ENCODE measurements at places on chromosomes 12 and 14.

GRCh38 chr12:56338308-56339157 lies at the start of gene IL23A:
IL23A (plus strand) TSS chr12:56338884; CDS start chr12:56339045, 161 bp downstream.
- DNase-seq, result peak; percentile 89

- DNase-seq, result no peak
These were observed 11.5 kb downstream of the CBLN3 start for GRCh38 chr14:24417832-24418491.

DNA sequence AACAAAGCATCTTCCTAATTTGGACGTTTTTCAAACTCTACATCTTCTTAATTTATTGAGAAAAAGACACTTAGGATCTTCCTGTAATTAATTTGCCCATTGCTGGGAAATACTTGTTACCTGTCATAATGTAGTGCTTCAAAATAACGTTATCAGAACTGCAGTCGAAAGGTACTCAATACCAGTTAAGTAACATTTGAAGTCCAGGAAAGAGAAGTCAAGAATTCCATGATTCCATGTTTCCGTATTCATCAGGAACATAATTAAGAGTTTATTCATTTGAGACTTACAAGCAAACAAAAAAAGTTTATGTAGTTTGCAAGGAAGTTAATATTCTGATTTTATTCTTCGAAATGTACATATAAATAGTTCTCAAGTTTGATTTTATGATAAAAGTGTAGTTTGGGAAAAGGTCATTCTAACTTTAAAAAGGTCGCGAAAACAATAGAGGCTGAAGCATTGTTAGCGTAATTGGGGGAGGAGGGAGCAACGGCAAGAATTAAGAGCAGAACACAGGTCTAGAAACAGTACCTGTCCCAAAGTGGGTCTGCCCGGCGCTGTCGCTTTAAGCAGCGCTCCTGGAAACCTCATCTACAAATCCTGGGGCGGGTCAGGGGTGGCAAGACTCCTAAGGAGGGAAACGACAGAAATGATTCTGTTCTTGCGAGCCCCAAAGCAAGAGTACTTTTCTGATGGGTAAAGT lies 1.2 kb upstream of the KCNMB4 start:
- no peak for DNase-seq

DNA sequence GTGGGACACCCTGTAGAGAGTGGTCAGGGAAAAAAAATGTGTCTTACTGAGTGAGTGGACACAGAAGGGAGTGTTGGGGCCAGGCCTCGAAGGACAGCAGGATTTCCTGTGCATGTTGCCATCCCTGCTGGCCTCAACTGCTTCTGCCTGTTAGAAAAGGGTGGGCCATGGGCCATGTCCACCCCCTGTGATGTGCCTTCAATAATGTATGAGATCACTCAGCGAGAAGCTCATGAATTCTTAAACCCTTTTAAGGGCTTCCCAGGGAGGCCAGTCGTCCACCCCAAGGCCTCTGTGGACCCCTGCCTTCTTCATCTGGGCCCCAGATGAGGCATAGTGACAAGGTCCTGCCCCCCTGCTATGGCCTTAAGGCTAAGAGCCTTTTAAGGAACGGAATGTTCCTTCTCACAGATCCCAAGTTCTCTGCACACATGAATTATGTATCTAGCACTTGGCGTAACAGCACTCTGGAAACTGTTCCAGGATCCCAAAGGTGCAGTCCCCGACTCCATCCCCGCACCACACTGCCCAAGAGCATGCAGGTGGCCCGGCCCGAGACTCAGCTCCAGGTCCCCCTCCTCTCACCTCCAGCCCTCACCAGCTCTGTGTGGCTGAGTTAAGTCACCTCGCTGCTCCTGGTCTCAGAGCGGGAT lies 8.9 kb upstream of the C14orf132 start:
- DNase-seq, result no peak

GRCh38 chr12:98123021-98123461 lies 392.3 kb upstream of the TMPO start:
- no peak for DNase-seq

DNA sequence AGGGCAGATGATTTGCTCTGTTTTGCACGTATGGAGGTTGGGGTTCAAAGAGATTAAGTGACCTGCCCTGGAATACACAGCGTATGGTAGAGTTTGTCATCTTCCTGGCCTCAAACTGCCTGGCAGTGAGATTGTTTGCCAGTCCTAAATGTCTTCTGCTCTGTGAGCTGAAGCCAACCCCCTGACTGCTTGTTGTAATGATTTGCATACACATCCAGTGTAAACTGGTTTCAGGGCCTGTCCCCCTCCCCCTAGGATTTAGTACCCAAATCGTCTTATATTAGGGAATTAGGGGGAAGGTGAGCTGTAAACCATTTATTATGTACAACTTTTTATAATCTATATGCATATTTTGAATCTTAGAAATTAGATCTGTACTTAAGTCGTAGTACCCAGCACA lies 38.4 kb downstream of the AKAP3 start:
- no peak for DNase-seq

DNA sequence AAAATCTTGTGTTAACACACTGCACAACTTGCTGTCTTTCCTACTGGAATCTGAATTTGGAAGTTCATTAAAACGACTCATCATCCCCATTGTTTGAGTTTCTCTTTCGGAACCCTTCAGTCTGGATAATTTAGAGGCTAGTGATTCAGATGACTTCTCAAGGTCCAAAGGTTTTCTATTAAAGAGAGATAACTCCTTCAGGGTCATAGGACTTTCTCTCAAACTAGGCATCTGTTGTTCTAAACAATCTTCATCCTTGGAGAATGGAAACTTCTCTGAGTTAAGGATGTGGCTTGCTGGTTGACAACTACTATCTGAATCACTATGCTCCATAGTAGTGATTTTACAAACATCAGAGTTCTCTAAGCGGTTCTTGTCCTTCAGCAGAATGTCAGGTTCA lies 4.4 kb downstream of the MLH3 start:
- no peak for DNase-seq

GRCh38 chr12:14803830-14804160 lies 325 bp downstream of the C12orf60 start:
- DNase-seq, result no peak

DNA sequence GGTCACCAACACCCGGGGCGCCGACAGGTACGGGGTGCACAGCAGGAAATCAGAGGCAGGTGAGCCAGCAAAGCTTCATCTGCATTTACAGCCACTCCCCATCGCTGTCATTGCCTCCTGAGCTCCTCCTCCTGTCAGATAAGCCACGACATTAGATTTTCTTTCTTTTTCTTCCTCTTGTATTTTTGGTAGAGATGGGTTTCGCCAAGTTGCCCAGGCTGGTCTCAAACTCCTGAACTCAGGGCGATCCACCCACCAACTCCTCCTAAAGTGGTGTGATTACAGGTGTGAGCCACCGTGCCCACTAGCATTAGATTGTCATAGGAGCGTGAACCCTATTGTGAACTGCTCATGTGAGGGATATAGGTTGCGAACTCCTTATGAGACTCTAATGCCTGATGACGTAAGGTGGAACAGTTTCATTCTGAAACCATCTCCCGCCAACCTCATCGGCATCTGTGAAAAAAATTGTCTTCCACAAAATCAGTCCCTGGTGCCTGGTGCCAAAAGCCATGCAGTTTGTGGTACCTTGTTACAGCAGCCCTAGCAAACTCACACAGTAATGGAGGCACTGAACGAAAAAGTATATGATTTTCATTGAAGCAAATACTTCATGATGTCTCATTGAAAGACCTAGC lies 1.5 kb downstream of the STYK1 start:
- no peak for DNase-seq

GRCh38 chr14:76716285-76716684 lies 45.0 kb upstream of the VASH1 start:
- no peak for DNase-seq

- no peak for DNase-seq
These were observed 9.9 kb downstream of the AMDHD1 start for GRCh38 chr12:95953000-95953399.

GRCh38 chr14:69708586-69709560 lies 58.1 kb upstream of the SRSF5 start:
- no peak for DNase-seq

- DNase-seq, result no peak
These were observed 30.3 kb downstream of the EEA1 start for GRCh38 chr12:92898755-92899154.

DNA sequence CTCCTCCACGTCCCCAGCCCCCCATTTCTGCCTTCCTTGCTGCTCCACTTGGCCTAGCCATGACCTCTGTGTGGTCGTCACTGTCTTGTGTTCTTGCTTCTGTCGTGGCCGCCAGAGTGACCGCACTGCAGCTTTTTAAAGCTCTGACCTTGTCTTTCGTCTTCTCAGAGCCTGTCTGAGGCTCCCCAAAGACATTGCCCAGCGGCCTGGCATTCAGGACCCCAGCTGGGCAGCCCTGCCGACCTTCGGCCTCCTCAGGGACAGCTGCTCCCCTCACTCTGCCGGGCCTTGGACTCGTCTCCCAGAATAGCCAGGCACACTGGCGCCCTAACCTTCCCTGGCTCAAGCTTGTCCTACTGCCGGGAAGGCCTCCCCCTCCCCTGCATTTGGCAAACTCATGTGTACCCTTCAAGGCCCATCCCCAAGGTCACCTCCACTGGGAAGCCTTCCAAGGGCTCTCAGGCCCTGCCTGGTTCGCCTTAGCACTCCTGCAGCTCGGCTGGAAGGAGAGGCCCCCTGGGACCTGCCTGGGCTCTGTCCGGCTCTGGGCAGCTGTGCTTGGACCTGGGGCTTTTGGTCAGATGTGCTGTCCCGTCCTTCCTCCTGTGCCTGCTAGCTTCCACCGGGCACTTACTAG lies 15.7 kb upstream of the DLK1 start:
- no peak for DNase-seq

- no peak for DNase-seq
These were observed 433.9 kb downstream of the PCNX1 start for GRCh38 chr14:71341156-71341555.

DNA sequence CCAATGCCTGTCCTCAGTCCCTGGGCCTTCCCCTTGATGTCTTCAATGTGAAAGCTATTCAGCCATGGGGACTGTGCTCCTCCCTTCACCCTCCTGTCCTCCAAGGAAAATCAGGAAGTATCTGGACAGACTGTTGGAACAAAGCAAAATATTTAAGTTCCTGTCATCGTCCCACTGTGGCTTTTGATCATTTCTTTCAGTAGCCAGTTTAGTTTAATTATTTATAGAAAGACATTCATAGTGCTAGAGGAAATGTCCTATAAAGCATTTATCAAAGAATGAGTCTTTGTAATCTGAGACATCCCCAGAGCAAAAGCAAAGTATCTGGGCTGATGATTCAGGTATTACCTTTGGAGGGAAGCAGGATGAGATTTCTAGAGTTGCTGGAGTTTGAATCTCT lies 254.1 kb downstream of the NRXN3 start:
- DNase-seq, result no peak

DNA sequence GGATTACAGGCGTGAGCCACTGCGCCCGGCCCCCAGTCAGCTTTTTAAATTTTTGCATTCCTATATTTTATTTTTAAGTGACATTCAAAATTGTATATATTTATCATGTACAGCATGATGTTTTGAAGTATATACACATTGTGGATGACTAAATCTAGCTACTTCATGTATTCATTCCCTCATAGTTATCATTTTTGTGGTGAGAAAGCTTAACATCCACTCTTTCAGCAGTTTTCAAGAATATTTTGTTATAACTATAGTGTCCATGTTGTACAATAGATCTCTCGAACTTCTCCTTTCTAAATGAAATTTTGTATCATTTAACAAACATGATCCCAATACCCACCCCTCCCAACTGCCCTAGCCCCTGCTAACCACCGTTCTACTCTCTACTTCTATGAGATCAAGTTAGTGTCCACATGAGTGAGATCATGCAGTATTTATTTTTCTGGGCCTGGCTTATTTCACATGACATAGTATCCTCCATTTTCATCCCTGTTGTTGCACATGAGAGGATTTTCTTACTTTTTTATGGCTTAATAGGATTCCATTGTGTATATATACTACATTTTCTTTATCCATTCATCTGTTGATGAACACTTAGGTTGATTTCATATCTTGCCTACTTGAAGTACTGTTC lies 8.8 kb upstream of the HEBP1 start:
- DNase-seq, result no peak

- no peak for DNase-seq
These were observed 270.7 kb downstream of the ALG10 start for GRCh38 chr12:34292736-34293625.

DNA sequence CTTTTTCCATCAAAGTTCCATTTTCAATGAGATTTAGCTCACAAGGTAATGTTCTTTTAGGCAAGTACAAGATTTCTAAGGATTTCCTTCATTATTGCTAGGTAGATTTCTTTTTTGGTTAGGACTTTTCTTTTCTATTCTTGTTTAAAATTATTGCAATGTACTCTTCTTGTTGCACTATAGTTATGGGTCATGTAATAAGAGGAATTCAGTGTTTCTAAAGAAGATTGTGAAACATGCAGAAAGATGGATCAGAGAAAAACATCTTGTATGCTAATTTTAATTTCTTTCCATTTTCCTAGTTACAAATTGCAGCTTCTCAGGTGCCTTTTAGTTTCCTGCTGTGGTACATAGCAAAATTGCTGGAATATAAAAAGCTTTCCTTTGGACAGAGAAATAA lies 56.1 kb downstream of the BTG1 start:
- no peak for DNase-seq

DNA sequence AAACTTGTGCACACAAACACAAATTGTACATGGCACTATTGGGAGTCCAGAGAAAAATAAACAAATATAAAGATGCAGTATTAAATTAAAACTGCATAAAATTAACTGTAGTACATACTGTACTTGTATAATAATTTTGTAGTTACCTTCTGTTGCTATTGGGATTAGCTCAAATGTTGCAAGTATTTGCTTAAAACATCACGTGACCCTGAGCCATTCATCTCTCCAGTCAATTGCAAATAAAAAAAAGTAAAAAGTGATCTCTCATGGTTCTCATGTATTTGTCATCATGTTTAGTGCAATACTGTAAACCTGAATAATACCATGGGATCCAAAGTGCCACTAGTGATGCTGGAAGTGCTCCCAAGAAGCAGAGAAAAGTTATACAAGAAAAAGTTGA lies 88.1 kb upstream of the NAV3 start:
- no peak for DNase-seq

DNA sequence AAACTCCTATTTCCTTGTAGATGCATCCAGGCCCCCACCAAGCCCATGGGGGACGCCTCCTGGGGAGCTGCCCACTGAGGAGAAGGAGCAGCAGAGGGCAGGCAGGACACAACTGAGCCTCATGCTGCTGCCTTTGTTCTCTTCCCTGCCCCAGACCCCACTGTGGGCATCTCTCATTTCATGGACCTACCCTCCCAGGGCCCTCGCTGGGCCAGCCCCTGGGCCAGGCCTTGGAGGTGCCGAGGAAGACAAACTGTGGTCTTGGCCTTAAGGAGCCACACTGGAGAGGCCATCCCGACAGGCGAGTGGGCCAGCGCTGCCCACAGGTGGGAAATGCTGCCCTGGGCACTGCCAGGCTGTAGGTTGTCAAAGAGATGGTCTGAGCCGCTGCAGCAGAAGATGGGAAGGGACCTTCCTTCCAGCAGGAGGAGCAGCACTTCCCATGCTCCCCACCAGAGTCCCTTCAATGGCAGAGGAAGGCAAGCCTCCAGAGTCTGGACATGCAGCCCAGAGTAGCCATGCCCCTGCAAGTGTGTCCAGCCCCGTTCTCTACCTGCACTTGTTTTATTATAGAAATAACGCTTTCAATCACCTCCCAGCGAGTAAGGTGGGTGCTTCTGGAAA lies 147.4 kb downstream of the BCL11B start:
- DNase-seq, result no peak

Measured in T-helper 2 cell treated with Interferon-gamma antibody and Interleukin-4, amounts not matched to agents 5 μg/mL and 100 μg/mL, for 36 hours (primary cell).